Naive thymus-derived CD8-positive, alpha-beta T cell (primary cell): ENCODE measurements at places on chromosomes 3 and 15.

DNA sequence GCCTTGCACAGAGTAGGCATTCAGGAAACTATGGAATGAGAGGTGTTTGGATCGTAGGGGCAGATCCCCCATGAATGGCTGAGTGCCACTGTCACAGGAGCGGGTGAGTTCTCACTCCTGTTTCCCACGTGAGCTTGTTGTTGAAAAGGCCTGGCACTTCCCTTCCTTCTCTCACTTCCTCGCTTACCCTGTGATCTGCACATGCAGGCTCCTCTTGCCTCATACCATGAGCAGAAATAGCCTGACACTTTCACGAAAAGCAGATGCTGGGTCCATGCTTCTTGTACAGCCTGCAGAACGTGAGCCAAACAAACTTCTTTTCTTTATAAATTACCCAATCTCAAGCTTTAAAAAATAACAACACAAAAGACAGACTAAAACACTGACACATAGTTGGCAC is 55.4 kb downstream of the AGBL1 start:
- H3K27ac ChIP-seq: no peak overlapping the region
- no peak overlapping the region for H3K4me3 ChIP-seq
- no peaks in the 10 kb centered on the region for H3K36me3 ChIP-seq
- peaks cover 7% of the 10 kb centered on the region for H3K27me3 ChIP-seq

GRCh38 chr3:169769287-169770181 is at the start of gene ACTRT3:
Gene ACTRT3, minus strand, starts transcription at chr3:169769561. Its CDS starts 41 bp downstream, at chr3:169769520.
- H3K27ac ChIP-seq: peak within 1 kb of the TSS; percentile 89
- peaks cover 6% of the 10 kb centered on the region for H3K36me3 ChIP-seq

DNA sequence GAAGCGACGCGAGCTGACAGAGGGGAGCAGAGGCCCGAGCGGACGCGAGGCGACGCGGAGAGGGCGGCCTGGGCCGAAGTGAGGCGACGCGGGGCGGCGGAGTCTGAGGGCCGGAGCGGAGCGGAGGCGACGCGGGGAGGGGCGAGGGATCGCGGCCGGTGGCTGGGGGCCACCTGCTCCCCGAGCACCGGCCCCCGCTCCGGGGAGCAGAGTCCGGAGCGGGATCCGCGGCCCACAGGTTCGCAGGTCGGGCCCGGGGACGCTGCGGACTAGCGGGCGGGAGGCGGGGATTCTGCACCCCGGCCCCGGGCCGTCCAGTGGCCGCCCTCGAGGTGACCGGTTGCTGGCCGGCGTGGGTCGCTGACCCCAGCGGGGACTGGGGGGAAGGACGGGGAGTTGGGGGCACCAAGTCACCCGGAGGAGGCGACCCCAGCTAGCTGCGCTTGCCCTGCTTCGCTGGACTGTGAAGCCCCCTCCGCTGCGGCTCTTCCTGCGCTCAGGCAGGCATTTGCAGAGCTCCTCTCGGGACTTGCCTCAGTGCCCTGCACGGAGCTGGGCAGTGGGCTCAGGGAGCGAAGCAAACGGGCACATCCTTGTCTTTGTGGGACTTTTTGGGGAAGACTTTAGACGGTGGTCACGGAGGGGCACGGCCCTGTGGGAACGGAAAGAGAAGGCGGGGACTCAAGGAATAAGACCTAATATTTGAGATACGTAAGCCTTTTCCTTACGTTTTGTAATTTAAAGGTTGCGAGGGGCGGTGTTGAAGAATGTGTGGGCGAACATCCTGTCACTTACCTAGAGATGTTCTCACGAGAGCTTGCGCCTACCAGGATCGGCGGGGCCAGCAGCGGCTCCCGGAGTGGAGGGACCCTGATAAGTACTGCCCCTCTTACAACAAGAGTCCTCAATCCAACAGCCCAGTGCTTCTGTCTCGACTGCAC is 566 bp downstream of the HMCES start:
- no peaks in the 10 kb centered on the region for H3K27me3 ChIP-seq
- DNase-seq: peak; percentile 65
- peak overlapping the region; percentile 97 for H3K4me3 ChIP-seq
- H3K36me3 ChIP-seq: peaks cover 4% of the 10 kb centered on the region
- peak overlapping the region; percentile 100 for H3K27ac ChIP-seq
- H3K4me1 ChIP-seq: peaks cover 53% of the 10 kb centered on the region

DNA sequence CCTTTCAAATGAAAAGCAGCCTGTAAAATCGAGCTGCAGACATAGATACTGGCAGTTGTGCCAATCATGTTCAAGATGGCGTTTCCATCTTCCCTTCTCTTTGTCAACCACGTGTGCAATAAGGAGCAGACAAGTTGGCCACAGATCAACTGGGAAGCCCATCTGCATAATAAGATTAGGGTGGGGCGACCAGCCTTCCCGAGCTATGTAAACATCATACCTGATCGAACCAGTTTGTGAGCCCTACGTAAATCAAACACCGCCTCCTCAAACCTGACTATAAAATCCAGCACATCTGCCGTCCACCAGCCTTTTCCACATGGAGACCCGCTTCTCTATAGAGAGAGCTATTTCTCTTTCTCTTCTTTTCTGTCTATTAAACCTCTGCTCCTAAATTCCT is 37.2 kb downstream of the TRIM42 start:
- no peak overlapping the region for H3K4me3 ChIP-seq
- H3K4me1 ChIP-seq: no peaks in the 10 kb centered on the region
- no peak for DNase-seq

- DNase-seq: no peak
These were observed 110.3 kb upstream of the TMC3 start for GRCh38 chr15:81484086-81484955.

DNA sequence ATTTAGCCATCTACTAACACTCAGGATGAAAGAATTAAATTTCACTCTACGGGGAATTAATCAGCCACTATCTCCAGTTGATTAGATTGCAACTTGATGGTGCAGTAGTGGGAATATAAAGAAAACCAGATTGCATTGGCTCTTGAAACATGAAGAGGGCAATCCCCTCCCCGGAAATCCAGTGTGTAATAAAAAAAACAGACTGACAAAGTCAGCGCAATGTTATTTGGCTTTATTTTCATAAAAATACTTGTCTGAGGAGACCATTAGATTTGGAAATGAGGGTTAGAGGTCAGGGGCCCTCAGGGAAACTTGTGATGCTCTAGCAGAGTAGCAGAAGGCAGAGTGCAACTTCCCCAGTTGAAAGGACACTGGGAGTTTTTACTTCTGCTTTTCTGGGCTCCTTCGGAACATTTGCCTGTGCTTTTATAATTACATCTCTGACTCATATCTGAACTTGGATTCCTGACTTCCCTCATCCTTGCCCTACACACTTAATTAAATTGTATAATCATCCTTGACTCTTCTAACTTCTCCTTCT is 326.8 kb downstream of the TUSC7 start:
- no peaks in the 10 kb centered on the region for H3K36me3 ChIP-seq
- DNase-seq: no peak
- H3K27ac ChIP-seq: no peak overlapping the region
- peak overlapping the region; percentile 14 for H3K4me3 ChIP-seq
- H3K27me3 ChIP-seq: no peaks in the 10 kb centered on the region

DNA sequence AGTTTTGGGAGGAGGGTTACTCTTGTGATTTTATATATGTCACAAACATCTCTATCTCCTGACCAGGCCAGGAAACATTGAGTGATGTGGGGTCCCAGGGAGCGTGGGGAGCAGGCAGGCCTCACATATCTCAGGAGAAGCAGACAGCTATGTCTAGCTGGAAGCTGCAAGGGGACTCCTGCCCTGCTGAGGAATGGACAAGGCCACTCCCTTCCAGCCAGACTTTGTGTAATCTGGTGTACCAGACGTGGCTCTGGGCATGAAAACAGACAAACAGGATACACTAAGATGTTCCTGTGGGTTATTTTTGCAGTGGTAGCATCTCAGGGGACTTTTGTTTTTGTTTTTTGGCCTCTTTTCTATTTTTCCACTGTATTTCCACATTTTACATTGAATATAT is 23.2 kb downstream of the CYP8B1 start:
- no peaks in the 10 kb centered on the region for H3K36me3 ChIP-seq
- DNase-seq: no peak
- H3K4me3 ChIP-seq: no peak overlapping the region
- no peak overlapping the region for H3K27ac ChIP-seq
- peaks cover 5% of the 10 kb centered on the region for H3K27me3 ChIP-seq
- peaks cover under 1% of the 10 kb centered on the region for H3K4me1 ChIP-seq

DNA sequence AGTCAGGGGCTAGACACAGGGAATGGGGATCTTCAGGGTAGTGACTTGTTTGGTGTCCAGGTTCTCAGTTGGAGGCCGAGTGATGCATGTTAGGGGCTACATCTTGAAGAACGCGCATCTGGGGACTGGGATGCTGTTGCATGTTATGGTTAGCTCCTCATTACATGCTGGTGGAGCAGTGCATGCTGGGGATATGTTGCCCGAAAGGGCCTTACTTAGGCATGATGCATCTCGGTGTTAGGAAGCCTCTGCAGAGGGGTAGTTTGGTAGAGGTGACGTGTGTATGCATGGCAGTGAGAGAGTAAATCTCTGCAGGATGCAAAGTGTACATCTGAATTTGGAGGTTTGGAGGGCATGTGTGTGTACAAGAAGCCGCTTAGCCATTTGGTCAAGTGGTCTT is 2.4 kb downstream of the EIF4G1 start:
- H3K27ac ChIP-seq: peak overlapping the region; percentile 93
- peaks cover 20% of the 10 kb centered on the region for H3K4me1 ChIP-seq
- DNase-seq: no peak
- no peaks in the 10 kb centered on the region for H3K36me3 ChIP-seq
- H3K4me3 ChIP-seq: peak overlapping the region; percentile 75
- no peaks in the 10 kb centered on the region for H3K27me3 ChIP-seq

- peaks cover 3% of the 10 kb centered on the region for H3K36me3 ChIP-seq
- peak; percentile 28 for DNase-seq
- H3K27ac ChIP-seq: peak overlapping the region; percentile 86
- H3K4me3 ChIP-seq: peak overlapping the region; percentile 92
- no peaks in the 10 kb centered on the region for H3K27me3 ChIP-seq
- peaks cover 52% of the 10 kb centered on the region for H3K4me1 ChIP-seq
These were observed 627 bp downstream of the DUSP7 start for GRCh38 chr3:52055537-52056351.
